ENCODE measurements at places on chromosomes 2 and 18.

DNA sequence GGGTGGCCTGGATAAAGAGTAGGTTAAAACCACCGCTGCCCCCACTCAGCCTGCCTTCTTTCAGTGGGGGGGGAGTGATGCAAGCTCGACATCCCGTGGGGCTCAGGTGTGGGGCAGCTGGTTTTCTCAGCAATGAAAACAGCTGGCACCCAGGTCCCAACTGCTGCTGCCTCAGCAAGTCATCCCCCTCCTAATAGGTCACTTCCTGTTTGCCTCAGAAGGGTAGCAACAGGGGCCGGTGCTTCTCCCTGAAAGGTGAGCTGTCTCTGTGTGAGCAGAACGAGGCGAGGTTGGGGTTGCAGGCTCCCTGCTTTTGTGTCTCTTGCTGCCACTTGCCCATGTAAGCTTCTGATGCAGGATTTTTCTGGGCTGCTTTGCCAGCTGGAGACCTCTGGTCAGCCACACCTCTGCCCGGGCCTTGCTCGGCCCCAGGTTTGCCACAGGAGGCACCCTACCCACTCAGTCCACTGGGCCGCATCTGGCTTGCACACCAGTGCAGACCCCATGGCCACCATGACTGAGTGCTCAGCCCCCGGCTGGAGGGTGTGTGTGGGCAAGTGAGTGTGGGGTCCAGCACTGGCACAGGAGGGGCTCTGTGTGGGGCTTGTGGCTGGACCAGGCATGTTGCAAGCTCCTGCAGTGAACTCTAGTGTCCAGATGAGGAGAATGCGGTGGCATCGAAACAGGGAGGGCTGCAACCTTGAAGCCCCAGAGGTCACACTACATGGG is 11.5 kb upstream of the ASB1 start:
- no peak for DNase-seq

GRCh38 chr2:126717928-126718327 is 62.0 kb downstream of the GYPC start:
- no peak for DNase-seq

DNA sequence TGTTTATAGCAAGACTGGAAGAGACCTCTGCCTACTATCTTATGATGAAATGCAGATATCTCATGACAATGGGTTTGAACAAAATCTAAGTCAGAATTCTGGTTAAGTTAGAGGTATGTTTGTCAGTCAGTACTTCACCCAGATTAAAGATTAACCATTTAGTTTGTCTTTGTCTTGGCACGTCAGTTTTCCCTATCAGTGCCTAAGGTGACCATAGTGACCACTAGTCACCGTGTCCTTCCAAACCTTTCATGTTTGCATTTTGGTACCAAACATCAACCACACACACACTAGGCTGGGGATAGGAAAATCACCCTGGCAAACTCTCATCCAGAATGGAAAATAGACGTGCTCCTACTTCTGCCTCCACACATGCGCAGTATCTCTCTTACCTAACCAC is 248.9 kb downstream of the PIEZO2 start:
- no peak for DNase-seq

DNA sequence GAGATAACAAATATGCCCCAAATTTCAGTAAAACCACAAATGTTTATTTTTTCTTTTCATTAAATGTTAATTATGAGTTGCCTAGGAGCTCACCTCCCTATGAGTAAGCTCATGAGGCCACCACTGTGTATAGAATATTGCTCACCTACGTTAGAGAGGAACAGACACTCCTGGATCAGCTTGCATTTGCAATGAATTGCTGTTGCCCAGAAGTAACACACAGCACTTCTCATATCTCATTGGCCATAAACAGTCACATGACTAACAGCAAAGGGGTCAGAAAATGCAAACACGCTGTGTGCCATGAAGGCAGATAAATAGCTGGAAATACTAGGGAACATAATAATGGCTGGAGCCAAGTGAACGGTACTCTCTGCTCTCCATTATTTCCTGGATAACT is 89.0 kb upstream of the GALNT5 start:
- no peak for DNase-seq

DNA sequence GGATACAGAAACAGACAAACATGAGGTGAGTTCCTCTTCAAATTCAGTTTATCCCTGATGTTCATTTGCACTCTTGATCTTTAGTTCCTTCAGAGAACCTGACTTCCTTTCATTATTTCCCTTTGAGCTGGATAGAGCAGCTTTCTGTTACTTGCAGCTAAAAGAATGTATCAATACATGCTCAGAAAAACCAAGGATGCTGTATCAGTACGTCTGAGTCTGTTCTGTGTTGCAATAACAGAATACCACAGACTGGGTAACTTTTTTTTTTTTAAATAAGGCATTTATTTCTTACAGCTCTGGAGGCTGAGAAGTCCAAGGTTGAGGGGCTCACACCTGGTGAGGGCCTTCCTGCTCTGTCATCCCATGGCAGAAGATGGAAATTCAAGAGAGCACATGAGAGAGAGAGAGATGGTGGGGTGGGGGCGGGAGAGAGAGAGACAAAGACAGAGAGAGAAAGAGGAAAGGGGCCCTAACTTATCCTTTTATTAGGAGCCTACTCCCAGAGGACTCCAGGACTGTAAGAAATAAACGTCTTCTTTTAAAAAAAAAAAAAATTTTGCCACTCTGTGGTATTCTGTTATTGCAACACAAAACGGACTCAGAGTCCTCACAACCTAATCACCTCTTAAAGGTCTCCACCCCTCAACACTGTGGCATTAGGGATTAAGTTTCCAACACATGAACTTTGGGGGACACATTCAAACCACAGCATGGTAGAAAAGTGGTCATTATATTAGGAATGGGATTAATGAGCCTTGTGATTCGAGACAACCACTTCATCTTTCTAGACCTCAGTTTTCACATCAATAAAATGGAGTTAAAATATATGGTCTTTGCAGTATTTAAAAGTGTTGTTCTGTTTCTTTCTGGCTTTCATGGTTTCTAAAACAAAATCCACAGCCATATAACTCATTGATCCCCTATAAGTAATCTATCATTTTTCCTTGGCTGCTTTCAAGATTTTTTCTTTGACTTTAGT is 18.4 kb upstream of the SELENOI start:
- no peak for DNase-seq

- no peak for DNase-seq
These were observed 1118.2 kb downstream of the DPP10 start for GRCh38 chr2:115560666-115561065.

DNA sequence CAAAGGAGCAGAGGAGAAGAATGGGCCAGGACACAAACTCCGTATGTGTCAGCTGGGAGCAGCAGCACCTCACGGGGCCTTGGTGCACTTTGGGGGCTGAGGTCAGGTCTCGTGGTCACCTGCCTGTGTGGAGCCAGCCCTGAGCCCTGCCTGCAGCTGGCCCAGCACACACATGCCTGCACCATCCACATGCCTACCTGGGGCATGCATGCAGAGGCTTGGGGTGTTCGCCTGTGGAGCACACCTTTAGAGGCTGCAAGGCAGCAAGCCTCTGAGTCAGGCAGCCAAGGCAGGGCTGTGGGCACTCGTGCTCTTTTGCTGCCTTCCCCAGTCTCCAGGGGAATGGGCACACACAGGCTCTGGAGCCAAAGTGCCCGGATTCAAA is 36.0 kb downstream of the ARHGEF4 start:
- no peak for DNase-seq

GRCh38 chr18:74766251-74766650 is 168.6 kb downstream of the ZNF407 start:
- no peak for DNase-seq

GRCh38 chr18:45627204-45627526 is 11.9 kb downstream of the SLC14A2 start:
- no peak for DNase-seq

GRCh38 chr2:3523551-3524041 is 4.3 kb upstream of the ADI1 start:
- DNase-seq: no peak

DNA sequence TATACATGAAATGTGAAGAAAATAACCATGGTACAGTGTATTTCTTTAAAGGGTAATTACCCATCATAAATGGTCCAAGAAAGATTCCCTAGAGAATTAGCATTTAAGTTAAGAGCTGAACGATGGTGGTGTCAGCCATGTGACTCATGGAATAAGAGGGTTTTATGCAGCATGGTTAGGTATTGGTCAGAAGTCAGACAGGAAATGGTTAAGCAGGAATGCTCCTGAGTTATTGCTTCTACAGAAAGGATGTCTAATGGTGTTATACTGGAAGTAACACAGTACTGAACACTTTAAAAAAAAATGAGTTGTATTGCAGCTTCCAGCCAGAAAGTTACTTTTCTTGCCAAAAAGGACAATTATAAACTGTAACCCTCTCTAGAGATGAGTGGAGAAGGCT is 72.7 kb upstream of the UBE2E3 start:
- DNase-seq: no peak

DNA sequence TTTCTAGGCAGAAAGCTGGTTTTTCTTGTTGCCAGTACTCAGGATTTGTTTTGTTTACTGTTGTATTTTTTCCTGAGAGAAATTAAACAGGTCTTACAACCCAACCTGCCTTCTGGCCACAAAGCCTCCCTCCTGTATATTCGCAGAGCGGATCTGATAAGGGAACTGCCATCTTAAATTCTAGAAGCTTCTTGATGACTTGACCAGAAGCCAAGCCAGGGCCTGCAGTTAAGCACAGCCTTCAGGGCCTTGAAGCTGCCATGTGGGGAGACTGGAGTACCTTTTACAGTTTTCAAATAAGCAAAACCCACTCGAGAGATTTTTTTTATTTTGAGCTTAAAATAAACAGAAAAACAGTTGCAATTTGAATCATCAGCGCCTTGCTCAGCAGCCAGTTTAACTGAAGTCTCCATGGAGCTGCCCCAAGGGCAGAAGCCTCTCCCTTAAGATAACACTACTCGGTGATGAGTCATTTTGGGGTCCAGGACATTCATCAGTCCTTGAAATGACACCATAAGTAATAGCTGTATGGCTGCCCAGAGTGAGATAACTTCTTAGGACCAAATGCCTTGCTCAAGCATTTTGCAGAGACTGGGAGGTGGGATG is 51.5 kb upstream of the PHLPP1 start:
- DNase-seq: no peak

GRCh38 chr2:177852389-177852788 is 220.2 kb downstream of the PDE11A start:
- no peak for DNase-seq
